ENCODE measurements at places on chromosomes 6 and 20.

DNA sequence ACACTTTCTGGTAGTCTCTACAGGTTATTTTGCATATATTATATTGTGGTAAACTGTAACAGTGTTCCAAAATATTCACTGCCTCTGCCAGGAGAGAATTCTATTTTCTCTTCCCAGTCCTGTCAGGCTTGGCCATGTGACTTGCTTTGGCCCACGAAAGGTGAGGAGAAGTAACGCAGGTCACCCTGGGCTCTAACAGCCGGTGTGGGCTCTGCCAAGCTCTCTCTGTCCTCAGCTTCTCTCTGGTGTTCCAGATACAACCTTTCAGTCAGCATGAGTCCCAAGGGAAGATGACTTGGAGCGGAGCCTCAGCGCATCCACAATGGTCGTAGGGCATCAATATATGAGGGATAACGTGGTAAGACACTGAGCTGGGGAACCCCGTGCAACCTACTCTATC is 113.0 kb upstream of the RREB1 start:
- no peak for DNase-seq

DNA sequence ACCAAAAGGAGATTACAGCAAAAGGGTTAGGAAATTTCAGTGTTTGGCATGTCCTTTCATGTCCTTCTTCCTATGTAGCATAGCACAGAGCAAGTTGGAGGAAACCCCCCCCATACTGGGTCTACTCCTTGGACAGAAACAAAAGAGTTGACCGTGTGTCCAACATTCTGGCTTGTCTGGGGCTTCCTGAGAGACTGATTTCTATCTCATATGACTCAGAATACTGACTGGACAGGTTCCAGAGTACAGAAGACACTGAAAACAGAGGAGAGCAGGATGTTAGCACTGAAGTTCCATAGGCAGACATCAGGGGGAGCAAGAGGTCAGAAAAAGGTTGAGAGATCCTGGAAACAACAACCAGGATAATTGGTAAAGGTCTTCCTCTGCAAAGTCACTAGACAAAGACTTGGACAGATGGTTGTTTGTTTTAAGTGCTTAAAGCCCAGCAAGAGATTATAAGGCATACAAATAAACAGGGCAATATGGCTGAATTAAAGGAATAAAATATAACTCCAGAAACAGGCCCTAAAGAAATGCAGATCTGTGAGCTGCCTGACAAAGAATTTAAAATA is 48.4 kb downstream of the USP49 start:
- peak; percentile 34 for DNase-seq

GRCh38 chr20:45944151-45944964 is 9.9 kb downstream of the PCIF1 start:
- no peak for DNase-seq

GRCh38 chr6:151413372-151414145 is 22.2 kb upstream of the ZBTB2 start:
- DNase-seq, result no peak
